Panc1 (cell line): ENCODE measurements at places on chromosomes 5 and 9.
A peak's percentile ranks its signal among the peaks of the same experiment; 100 is the strongest.

GRCh38 chr9:38376021-38376670, 16.4 kb upstream of the ALDH1B1 start:
- H3K4me3 ChIP-seq = no peak overlapping the region
- H3K27me3 ChIP-seq = no peaks in the 10 kb centered on the region
- DNase-seq = no peak
- no peaks in the 10 kb centered on the region; the same call in 1 of the 2 replicates for H3K4me1 ChIP-seq
- no peak overlapping the region for H3K27ac ChIP-seq

- no peak overlapping the region for H3K27ac ChIP-seq
- no peaks in the 10 kb centered on the region for H3K4me1 ChIP-seq
- H3K27me3 ChIP-seq = no peaks in the 10 kb centered on the region
- no peak overlapping the region for H3K4me3 ChIP-seq
- H3K36me3 ChIP-seq = no peaks in the 10 kb centered on the region
- no peak for DNase-seq
These were observed 2249.2 kb upstream of the C9orf72 start for GRCh38 chr9:29822458-29822857.

- no peaks in the 10 kb centered on the region for H3K4me1 ChIP-seq
- no peaks in the 10 kb centered on the region for H3K27me3 ChIP-seq
- H3K4me3 ChIP-seq = no peak overlapping the region
- DNase-seq = no peak
These were observed 145.4 kb downstream of the KCTD16 start for GRCh38 chr5:144315994-144316634.

DNA sequence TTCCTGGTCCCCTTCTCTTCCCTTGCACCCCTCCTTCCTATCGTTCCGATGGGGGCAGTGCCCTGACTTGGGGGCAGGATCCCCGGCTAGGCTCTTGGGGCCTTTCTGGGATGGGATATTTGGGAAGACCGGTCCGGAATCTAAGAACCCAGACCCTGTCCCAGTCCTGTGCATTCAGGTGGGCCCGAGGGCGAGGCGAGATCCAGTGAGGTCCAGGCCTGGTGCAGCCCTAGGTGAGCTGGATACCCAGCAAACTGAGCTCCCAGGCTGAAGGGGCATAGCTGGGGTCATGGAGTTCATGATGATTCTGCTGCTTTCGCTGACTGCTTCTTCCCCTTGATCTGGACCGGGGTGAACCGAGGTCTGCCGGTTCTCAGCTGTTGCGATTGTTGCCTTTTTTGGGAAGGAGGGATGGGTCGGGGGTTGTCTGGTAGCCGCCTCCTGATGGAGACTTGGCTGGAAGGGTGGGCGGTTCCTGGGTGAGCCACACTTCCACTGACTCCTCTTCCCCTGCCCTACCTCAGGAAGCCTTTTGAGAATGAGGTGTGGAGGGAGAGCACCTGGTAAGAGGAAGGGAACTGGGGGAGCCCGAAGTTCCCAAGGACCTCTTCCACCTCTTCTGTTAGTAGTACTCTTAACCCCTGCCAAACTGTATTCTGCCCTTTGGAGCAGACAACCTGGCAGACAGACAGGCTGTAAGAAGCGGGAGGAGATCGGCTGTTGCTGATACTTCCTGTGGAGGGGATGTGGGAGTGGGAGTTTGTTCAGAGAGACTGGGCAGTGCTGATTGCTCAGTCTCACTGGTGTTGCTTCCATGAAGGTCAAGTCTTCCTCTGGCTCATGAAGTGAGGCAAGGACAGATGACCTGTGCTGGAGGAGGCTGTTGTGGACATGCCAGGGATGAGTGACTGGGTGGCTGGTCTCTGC, 1.0 kb downstream of the LRRC8A start:
- peak overlapping the region; percentile 87 for H3K4me3 ChIP-seq
- no peaks in the 10 kb centered on the region for H3K27me3 ChIP-seq
- DNase-seq = no peak
- H3K27ac ChIP-seq = peak overlapping the region; percentile 83

GRCh38 chr5:135998889-135999288, 29.9 kb upstream of the TGFBI start:
- H3K4me1 ChIP-seq = no peaks in the 10 kb centered on the region
- H3K27me3 ChIP-seq = no peaks in the 10 kb centered on the region
- no peak for DNase-seq
- no peak overlapping the region for H3K4me3 ChIP-seq
- no peak overlapping the region for H3K27ac ChIP-seq

- no peaks in the 10 kb centered on the region for H3K4me1 ChIP-seq
- no peak overlapping the region for H3K4me3 ChIP-seq
- peaks cover 10% of the 10 kb centered on the region; the same call in 1 of the 2 replicates for H3K27me3 ChIP-seq
- H3K36me3 ChIP-seq = no peaks in the 10 kb centered on the region
These were observed 35.3 kb downstream of the UBE2QL1 start for GRCh38 chr5:6483880-6484382.

DNA sequence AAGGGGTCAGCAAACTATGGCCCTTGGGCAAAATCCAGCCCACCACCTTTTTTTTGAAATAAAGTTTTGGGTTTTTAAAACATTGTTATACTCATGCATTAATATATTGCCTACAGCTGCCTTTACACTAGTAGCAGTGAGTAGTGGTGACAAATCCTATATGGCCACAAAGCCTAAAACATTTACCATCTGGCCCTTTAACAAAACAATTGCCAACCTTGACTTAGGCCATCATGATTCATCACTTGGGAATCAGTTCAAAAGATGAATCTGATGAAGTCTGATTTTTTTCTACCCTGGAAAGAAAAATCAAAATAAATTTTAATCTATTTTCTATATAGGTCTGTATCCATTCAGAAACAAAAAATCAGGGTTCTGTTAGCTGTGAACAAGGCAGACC, 484.9 kb downstream of the BNC2 start:
- no peak for DNase-seq
- H3K4me3 ChIP-seq = no peak overlapping the region

DNA sequence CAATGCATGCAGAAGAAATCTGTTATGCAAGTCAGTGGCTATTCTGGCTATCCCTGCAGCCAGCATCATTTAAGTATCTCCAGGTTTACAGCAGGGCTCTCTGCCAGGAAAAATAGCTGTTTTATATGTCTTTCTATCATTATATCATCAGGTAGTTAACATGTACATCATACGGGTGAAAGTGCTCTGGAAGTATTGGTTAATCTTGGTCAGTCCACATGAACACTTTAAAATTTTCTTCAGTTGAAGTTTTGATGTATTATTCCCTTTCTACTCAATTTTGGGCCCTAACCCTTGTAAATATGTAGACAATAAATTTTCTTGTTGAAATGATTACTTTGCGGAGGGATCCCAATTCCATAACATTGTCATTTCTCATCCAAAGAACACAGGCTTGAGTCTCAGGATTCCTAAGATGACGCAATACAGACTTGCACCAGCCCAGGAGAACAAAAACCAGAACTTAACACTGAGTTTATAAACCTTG, 67.5 kb downstream of the SEMA6A start:
- no peaks in the 10 kb centered on the region for H3K4me1 ChIP-seq
- H3K36me3 ChIP-seq = no peaks in the 10 kb centered on the region
- no peak overlapping the region for H3K27ac ChIP-seq
- no peaks in the 10 kb centered on the region for H3K27me3 ChIP-seq

DNA sequence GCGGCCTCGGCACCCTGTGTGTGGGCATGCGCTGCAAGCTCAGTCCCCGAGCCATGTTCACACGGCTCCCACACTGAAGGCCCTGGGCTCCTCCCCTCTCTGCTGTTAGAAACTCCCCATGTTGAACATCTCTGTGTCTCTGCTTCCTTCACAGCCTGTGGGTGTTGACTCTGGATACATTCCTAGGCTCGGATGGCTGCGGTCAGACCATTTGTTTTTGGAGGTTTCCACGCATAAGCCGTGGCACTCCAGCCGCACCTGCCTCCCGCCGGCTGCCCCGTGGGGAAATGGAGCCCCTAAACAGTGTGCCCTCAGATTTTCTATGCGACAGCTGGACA, 31.2 kb upstream of the LRRC14B start:
- H3K27me3 ChIP-seq = no peaks in the 10 kb centered on the region
- no peak overlapping the region for H3K27ac ChIP-seq
- H3K36me3 ChIP-seq = no peaks in the 10 kb centered on the region
- no peak overlapping the region for H3K4me3 ChIP-seq

GRCh38 chr5:94463739-94464138, 154.7 kb downstream of the KIAA0825 start:
- H3K4me1 ChIP-seq = no peaks in the 10 kb centered on the region
- no peak for DNase-seq
- no peaks in the 10 kb centered on the region for H3K36me3 ChIP-seq
- H3K27ac ChIP-seq = no peak overlapping the region

GRCh38 chr9:112520656-112521055, 34.0 kb downstream of the KIAA1958 start:
- no peaks in the 10 kb centered on the region for H3K36me3 ChIP-seq
- no peak overlapping the region for H3K27ac ChIP-seq
- H3K4me1 ChIP-seq = no peaks in the 10 kb centered on the region

- no peak for DNase-seq
- no peaks in the 10 kb centered on the region for H3K4me1 ChIP-seq
- no peaks in the 10 kb centered on the region for H3K27me3 ChIP-seq
- no peak overlapping the region for H3K4me3 ChIP-seq
- H3K36me3 ChIP-seq = no peaks in the 10 kb centered on the region
These were observed 65.1 kb upstream of the CACNA1B start for GRCh38 chr9:137812356-137813023.

GRCh38 chr9:133854765-133855164, 116.6 kb upstream of the SARDH start:
- no peaks in the 10 kb centered on the region for H3K27me3 ChIP-seq
- no peaks in the 10 kb centered on the region for H3K4me1 ChIP-seq
- H3K27ac ChIP-seq = no peak overlapping the region
- H3K4me3 ChIP-seq = no peak overlapping the region
- DNase-seq = no peak

DNA sequence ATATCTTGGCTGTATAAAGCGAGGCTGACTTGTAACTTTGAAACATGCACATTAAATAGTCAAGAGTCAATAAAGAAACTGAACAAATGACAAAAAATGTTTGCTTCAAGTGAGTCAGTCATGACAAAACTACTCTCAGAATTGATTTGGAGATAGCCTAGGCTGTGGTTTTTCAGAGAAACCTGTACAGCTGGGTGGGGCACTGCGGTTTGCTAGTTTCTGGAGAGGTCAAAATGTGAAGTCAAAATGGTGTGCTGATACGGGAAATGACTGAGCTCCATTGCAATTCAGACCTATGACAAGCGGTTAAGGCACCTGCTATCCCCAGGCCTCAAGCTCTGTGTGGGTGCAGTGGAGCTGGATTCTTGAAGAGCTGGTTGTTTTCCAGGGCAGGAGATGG, 10.3 kb upstream of the CD180 start:
- peak; percentile 96 for DNase-seq
- no peaks in the 10 kb centered on the region for H3K36me3 ChIP-seq
- no peaks in the 10 kb centered on the region for H3K27me3 ChIP-seq
- H3K4me3 ChIP-seq = no peak overlapping the region
- H3K27ac ChIP-seq = no peak overlapping the region
- no peaks in the 10 kb centered on the region for H3K4me1 ChIP-seq

DNA sequence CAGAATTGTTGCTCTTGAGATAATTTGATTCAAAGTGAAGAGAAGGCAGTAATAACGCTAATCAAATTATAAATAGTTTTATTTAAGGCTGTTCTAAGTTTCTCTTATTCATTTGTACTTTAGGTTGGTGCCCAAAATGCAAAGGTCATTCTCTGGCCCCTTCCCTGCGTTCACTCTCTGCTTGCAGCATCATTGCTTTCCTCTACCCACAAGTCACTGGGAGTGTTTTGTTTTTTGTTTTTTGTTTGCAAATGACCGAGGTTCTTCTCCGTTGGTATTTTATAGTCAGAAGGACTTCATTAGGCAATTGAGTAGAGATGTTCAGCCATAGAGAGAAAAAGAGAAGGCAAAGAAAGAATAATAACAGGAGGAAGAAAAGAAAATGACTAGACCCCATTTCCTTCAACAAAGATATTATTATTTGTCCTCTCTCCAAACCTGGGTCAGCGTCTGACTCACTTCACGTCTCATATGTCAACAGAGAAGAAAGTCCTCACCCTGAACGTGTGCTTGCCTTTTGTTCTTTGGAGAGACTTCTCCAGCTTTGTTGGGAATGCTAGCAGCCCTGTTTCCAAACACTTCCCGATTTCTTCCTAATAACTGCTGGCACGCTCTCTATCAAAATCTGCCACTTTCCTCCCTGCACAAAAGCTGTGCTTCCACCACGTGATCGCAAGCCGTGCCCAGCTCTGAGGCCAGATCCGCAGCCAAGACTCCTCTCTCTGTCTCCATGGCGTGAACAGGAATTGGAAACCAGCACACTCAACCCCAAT, 119.8 kb downstream of the EBF1 start:
- H3K4me3 ChIP-seq = peak overlapping the region; percentile 26
- H3K27me3 ChIP-seq = peaks cover 2% of the 10 kb centered on the region; the same call in 1 of the 2 replicates
- no peak overlapping the region for H3K27ac ChIP-seq
- DNase-seq = no peak

DNA sequence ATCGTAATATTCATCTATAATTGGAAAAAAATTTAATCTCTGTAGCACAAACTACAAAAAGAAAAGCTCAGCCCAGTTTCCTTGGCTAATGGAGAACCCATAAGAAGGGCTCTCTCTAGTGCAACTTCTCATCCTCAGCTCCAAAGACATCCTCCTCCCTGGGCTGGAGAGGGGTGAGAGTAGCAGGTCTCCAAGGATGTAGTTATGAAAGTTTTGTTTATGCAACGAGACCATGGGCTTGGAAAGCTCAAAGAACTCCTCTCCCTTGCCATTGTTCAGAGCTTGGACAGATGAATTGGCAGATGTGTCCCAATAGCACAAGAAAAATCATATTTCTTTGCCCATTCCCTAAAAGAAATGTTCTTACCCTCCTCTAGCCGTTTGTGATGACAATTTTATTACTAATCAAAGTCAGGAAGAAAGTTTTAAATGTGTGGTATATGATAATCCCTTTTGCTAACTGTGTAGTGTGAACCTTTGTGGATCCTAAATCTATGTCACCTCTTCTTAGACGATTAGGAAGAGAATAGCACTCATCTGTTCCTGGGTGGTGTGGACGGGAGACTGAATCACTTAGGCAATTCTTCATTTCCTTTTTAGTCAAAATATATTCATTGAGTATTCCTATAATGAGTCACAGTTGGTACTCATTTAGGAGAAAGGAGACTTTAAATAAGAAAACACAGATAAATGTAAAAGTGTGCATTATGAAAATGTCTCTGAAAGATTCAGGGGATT, 52.2 kb downstream of the GARNL3 start:
- no peak for DNase-seq
- peaks cover under 1% of the 10 kb centered on the region; the same call in 1 of the 2 replicates for H3K4me1 ChIP-seq
- H3K36me3 ChIP-seq = no peaks in the 10 kb centered on the region; the same call in 1 of the 2 replicates
- no peak overlapping the region for H3K4me3 ChIP-seq
- no peak overlapping the region for H3K27ac ChIP-seq

DNA sequence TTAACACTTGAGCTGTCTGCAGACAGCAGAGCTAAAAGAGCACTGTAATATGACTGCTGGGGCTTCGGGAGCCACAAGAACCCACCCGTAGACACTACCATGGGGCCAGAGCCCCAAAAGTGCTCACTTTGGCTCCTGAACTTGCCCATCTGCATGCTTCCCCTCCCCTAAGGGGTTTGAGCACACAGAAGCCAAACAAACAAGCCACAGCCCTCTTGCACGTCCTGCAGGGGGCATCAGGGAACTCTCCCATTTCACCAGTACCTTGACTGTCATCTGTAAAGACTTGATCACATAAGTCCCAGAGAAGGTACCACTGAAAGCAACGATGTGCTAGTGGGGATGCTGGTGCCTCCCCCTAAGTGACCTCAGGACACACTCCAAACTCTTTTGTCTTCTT, 681.8 kb downstream of the SEMA5A start:
- no peak overlapping the region for H3K4me3 ChIP-seq
- no peaks in the 10 kb centered on the region for H3K36me3 ChIP-seq
- no peak overlapping the region for H3K27ac ChIP-seq
- no peaks in the 10 kb centered on the region for H3K27me3 ChIP-seq
- no peak for DNase-seq
- no peaks in the 10 kb centered on the region for H3K4me1 ChIP-seq
